ENCODE measurements at places on chromosomes 2 and 18. TPM values are rescaled to one million over a fixed set of nuclear protein-coding genes. Genes with fewer than 3 reads are reported as not detected.

Gene TUBA4B
- polyA plus RNA-seq: not detected

Gene SANBR
- polyA plus RNA-seq: 15.2 TPM

Gene CRYBA2
- not detected for polyA plus RNA-seq

Gene PLEK
- polyA plus RNA-seq: 18.9 TPM

Gene RGPD3
- 0.23 TPM for polyA plus RNA-seq

Gene RNF152
- polyA plus RNA-seq: 12.4 TPM

Gene AKAIN1
- polyA plus RNA-seq: not detected

Gene BARD1
- 16.7 TPM for polyA plus RNA-seq

Gene ERMN
- polyA plus RNA-seq: 0.33 TPM

Gene NFATC1
- 5.5 TPM for polyA plus RNA-seq

Gene PROM2
- 26.7 TPM for polyA plus RNA-seq

Gene NPHP1
- 23.9 TPM for polyA plus RNA-seq

Gene IL18RAP
- polyA plus RNA-seq: 0.42 TPM

Gene SCYGR6
- polyA plus RNA-seq: not detected

GRCh38 chr18:49658823-49659404 is 97.1 kb downstream of the LIPG start:
- no peak for DNase-seq

DNA sequence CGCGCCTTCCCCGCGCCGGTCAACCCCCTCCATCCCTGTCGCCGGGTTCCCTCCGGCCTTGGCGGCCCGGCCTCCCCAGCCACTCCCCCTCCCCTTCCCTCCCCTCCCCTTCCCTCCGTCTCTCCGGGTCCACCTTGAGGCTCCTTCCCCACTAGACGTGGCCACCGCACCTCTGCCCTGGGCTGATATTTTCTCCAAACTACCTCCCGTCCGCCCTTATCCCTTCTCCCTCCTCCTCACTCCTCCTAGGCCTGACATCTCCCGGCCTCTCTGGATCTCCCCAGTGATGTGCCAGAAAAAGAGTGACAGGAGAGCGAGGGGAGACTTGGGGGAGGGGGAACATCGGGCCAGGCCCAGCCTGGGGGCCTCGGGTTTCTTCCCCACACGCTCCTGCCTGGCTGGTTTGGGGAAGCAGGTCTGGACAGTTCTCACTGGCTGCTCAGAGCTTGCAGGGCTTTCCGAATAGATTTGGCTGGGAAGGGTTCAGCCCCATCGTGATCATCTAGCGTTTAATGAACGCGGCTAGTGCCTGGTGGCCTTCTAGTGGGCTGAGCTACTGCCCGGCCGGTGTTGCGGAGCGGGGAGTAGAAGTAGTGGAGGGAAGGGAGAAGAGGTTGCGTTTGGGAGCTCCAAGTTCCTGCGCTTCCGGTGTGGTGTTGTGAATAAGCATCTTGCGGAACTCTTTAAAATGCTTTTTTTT is 641 bp downstream of the MAPRE3 start:
- DNase-seq: no peak

DNA sequence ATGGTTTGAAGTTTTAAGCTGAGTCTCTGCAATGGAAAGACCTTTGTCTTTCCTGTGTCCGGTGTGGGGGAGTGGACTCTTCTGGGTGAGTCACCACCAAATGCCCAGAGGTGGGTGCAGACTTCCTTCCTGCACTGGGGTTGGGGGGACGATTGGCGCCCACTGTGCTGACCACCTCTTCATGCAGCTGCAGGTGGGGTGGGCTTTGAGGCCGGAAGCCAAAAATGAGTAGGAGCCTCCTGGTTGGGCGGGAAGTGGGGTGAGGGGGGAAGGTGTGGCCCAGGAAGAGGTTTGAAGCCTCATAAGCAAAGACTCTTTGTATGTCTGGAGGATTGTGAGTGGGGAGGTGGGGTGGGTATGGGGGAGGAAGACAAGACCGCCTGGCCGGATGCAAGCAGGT is 27.6 kb downstream of the PAX8 start:
- DNase-seq: no peak

GRCh38 chr2:120547662-120548061 is 188.0 kb upstream of the GLI2 start:
- DNase-seq: no peak

GRCh38 chr18:49001587-49001986 is 50.8 kb upstream of the SMAD7 start:
- DNase-seq: no peak

DNA sequence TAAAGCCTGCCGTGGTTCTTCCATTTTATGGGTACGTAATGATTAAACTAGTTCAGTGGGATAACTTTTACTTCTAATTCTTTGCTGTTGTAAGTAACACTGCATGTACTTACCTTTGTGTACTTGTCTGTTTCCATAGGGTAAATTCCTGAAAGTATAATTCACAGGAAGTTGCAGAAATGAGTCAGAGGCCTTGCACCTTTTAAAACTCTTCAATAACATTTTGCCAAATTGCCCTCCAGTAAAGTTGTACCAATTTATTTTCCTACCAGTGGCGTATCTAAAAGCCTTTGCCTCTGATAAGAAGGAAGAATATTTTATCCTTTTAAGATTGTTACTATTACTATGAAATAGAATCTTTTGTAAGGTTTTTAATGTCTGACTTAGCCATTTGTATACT is 65.1 kb downstream of the CAB39 start:
- no peak for DNase-seq

DNA sequence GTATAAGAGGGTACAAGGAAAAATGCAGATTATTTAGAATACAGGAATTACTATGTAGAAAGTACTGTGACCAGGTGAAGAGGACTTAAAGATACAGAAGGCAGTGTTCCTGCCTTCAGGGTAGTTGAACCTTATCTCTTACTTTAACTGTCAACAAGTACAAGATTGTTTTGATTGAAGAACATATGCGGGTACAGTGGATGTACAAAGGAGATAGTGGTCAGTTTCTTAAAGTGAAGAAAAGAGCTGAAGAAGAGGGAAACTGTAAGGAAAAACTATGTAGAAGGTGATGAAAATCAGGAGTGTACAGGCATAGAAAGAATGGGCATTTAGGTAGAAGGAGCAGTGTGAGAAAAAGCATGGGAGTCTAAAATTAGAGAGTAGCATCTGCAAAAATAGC is 2.2 kb downstream of the RALBP1 start:
- DNase-seq: no peak

DNA sequence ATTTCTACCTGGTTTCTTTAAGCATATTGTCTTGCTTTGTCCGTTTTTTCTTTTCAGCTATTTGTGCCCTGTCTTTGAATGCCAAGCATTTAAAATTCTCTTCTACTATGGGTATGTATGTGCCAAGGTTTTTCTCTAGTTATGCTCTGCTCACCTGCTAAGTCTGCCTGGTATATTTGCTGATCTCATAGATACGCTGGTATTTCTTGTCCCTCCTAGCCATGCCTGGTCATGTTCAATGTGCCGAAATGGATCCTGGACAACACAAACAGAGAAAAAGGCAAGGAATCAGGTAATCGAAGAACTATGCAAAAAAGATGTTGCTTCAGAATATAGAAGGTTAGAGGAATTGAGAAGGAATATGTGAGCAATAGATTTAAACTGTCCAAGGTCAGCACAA is 14.9 kb upstream of the KDM3A start:
- no peak for DNase-seq

DNA sequence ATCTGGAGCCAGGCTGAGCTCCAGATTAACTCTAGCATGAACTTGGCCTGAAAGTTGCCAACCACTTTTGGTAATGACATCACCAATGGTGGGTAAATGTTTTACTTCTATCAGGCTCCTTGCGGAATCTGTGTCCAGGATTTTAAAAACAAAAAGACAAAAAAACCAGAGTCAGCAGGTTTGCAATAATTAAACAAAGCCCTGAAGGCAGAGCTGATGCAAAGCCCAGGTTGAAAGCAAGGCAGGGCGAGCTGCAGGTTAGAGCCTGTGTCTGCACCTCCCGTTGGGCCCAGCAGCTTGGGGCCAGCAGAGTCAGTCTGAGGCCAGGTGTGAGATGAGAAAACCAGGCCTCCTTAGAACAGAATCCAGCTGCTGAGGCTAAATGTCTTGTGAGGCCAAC is 29.1 kb upstream of the ALK start:
- no peak for DNase-seq

DNA sequence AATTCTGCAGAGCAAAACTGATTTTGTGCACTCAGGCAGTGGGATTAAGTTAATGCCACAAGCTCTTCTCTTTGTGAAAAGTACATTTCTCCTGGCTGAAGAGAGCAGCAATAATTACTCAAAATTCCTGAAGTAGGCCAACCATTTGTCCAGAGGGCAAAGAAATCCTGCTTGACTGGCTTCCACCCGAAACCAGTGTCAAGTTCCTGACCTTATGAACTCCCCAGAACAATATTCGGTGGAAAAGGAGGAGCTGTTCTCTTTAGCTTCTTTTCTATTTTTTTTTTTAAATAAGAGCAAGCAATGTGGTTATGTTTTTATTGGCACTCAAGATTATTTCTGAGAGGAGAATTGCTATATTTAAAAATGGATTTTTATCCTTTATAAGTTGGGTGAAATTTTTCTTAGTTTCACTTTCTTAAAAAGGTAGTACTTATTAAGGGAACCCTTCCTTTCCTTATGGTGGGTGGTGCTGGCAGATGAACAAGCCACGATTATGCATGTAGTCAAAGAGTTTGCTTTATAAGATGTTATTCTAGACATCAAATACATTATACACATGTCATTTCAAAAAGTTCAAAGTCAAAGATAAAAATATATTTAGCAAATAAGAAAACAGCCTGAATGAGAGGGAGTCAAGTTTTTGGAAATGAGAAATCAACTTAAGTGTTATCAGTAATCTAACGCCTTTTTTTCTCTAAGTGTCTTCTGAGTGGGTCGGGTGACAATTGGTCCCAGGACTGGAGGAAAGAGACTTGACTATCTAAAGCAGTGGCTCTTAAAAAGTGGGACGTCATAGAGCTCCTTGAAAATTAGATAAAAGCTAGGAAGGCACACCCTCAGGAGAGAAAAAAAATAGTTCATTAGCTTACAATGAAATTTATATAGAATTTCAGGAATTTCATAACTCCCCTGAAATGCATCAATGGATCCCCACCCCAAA is 194.5 kb downstream of the IKZF2 start:
- no peak for DNase-seq

DNA sequence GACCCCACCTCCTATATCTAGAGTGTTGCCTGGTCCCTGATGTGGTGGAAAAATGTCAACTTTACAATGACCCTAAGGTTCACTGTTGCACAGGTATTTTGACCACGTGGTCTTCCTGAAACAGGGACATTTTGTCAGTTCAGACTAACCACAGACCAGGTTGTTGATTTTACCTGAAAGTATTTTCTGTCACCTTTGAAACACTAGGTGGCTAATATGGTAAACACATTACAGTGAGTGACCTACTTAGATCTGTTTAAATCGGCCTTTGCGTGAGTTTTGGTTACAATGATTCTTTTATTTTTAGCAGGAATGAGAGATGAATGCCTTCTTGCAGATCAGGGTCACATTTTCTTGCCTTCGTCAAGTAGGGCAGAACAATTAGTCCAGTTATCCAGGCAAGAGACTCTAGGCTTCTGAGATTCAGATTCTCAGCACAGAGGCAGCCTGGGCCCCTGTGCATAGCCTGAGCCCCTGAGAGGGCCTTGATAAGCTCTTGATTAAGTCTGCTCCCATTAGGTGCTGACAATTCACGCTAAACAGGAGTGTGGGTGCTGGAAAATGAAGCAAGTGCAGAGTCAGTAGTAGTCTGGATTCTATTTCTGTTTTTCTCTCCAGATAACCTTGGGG is 226.2 kb downstream of the KCNS3 start:
- no peak for DNase-seq

GRCh38 chr2:151833984-151834383 is 5.8 kb upstream of the ARL5A start:
- DNase-seq: no peak

DNA sequence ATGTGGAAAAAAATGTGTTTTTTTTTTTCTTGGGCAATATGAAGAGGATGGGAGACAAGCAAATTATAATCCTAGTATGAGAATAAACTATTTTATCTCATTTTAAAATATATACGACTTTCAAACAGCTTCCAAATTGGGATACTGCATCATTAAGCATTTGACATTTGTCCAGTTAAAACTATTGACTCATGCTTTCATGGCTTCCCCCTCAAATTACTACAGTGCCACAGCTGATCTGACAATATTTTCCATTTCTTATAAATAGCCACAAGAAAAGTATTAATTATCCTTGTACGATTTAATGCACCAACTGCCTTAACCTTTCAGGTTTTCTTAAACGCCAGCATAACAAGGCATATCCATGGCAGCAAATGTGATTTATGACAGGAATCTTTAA is 1134.8 kb upstream of the ZEB2 start:
- DNase-seq: no peak

GRCh38 chr2:121018136-121019061 is 266.6 kb downstream of the TFCP2L1 start:
- peak; percentile 51 for DNase-seq

GRCh38 chr18:79396431-79397246 is 909 bp downstream of the NFATC1 start:
- no peak for DNase-seq

DNA sequence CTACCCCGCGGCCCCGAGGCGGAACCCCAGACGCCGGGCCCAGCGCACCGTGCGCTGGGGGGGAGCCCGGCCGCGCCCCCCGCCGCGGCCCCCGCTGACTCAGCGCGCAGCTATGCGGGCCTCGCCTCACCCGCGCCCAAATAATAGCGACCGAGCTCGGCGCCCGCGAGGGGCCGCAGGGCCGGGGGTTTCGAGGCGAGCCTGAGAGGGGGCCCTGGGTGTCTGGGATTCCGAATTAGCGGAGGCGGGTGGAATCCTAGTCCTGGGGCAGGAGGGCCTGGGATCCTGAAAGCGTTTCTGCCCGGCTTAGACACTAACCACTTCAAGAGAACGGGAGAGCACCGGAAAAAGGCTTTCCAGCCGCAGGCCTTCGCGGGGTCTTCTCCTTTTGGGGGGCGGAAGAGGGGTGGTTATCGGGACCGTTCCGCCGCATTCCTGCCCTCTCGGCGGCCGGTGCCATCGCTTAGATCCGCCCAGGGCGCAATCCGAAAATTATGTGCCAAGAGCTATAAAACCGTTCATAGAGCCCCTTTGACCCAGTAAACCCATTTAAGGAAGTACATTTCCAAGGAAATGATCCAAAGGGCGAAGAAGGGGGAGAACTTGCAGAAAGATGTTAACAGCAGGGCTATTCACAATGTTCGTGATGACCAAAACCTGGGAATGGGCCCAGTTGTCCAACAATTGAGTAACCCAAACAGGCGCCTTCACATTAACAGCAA is 681 bp upstream of the ROCK2 start:
- DNase-seq: no peak

DNA sequence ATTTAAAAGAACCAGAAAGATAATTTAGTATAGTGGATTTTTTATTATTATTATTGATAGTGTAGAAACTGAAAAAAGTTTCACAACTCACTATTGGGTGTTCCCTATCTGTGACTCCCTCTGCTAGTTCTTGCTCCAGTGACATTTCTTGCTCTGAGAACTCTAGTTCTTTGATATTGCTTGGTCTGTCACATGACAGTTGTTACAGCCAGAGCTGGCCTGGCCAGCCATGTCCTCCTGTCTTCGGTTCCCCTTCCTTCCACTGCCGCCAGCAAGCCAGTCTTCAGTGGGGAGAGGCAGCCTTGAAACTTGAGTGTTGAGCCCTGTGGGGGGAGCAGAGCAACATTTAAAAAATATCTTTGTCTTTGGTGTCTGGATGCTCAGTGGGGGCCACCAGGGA is 7.6 kb upstream of the THOC1 start:
- no peak for DNase-seq

GRCh38 chr2:189444322-189444721 is 3.0 kb downstream of the WDR75 start:
- DNase-seq: no peak
